ENCODE measurements at places on chromosomes 13 and 19.
A peak's percentile ranks its signal among the peaks of the same experiment; 100 is the strongest.

DNA sequence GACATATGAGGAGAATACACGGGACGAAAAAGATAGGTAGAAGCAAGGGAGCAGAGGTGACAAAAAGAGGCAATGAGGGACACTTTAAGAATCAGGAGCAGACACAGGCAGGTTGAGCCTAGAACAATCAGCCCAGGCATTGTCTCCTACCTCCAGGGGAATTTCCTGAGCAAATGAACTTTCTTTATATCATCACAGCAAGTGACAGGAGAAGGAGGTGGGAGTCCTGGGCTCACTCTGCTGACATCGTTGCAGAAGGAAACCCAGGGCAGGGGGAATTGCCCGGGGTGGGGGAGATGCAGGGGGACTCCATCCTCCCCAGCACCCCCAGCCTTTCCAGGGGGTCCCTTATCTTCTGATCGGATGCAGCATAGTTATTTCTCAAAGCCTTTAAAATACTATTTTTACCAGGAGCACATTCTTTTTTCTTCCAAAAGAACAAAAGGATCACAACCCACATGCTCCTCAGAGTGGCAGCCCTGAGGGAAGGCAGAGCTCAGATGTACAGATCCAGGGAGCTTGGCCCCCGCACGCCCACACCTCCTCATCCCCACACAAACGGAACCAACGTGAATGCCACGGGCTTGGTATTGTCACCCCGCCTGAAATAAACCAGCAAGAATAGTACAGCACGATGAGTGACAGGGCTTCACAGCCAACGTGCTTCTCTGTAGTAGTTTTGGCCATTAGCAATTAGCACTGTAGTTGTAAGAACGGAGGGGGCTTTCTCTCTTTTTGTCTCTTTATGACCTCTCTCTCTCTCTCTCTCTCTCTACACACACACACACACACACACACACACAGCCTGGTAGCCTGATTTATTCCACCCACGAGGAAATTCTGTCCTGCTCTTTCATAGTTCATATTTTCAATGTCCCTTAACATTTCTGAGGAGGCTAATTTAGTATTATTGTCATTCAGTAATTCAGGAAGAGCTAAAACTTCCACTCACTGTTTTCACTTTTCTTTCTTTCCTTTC, 169.5 kb upstream of the UBL3 start:
- no peak for DNase-seq

- DNase-seq, result peak; percentile 72
Measured at GRCh38 chr19:2332341-2333026, 4.0 kb downstream of the SPPL2B start.

GRCh38 chr19:44879309-44880065, 11.6 kb upstream of the TOMM40 start:
- no peak for DNase-seq

DNA sequence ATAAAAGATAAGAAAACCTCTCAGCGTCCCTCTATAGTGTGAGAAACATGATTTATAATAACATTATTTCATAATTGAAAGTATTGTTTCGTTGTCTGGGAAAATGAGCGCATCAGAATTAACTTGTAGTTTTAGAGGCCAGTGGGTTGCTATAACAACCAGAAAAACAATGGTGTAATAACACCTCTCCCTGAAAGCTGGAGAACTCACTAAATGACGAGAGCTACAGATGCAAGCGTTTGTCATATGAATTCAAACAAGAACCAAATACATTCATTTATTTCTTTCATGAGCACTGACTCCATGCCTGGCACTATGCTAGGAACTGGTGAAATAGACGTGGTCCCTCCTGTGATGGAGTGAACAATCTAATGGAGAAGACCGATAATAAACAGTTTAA, 16.3 kb downstream of the KBTBD7 start:
- DNase-seq, result no peak

- no peak for DNase-seq
Measured at GRCh38 chr13:62296812-62297211, 881.2 kb upstream of the PCDH20 start.

- DNase-seq, result no peak
Measured at GRCh38 chr19:53823380-53824120, 564 bp downstream of the NLRP12 start.

GRCh38 chr19:15417699-15418098, 1.1 kb downstream of the AKAP8L start:
- DNase-seq, result no peak

GRCh38 chr13:39283072-39283471, 244.8 kb downstream of the NHLRC3 start:
- DNase-seq, result no peak

DNA sequence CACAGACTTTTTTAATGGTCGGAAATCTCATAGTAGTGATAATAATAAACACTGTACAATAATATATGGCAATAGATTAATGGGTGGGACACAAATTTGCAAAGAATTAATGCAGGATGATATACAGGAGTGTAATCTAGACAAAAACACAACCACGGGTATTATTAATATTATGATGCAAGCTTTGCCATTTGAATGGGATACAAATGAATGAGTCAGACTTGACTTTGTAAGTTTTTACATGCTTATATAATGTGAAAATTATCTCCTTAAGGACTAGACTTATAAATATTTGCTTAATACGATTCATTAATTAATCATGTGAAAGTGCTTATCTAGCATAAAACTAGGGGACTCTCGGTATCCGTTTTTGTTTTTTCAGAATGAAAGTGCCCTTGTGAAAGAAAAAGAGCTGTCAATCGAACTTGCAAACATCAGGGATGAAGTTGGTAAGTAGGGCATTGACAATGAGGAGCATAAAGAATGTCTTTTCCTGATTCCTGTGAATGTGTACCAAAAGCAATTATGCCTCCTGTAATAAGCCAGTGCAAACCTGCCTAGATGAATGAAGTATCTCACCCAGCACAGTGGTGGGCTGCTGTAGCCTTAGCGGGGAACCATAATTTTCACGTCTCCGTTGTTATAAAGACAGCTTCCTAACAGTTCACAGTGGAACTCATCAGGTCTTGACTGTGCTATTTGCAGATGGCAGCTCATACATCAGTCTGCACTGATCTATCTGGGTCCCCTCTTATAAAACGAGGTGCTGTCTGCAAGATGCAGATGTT, 155.7 kb downstream of the SLC7A1 start:
- DNase-seq, result no peak

DNA sequence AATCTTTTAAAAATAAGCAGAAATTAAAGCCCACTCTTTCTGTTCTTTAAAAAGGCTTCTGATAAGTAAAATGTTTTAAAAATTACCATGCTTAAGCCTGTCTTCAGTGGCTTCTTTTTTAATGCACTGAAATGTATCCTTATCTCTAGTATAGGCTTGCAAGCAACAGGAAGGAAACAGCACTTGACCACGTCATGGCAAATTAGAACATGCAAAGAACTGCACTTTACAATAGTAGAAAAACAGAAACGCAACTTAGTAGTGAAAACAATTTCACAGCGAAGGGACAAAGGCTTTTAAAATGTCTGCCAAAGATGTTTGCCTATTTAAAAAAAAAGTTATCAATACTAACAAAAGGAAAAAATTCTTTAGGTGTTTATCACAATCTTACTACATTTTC, 36.3 kb downstream of the ELF1 start:
- DNase-seq, result peak; percentile 59

GRCh38 chr13:79384022-79384610, 21.9 kb downstream of the RBM26 start:
- DNase-seq, result no peak

- no peak for DNase-seq
Measured at GRCh38 chr13:33003458-33004019, 12.7 kb upstream of the KL start.

DNA sequence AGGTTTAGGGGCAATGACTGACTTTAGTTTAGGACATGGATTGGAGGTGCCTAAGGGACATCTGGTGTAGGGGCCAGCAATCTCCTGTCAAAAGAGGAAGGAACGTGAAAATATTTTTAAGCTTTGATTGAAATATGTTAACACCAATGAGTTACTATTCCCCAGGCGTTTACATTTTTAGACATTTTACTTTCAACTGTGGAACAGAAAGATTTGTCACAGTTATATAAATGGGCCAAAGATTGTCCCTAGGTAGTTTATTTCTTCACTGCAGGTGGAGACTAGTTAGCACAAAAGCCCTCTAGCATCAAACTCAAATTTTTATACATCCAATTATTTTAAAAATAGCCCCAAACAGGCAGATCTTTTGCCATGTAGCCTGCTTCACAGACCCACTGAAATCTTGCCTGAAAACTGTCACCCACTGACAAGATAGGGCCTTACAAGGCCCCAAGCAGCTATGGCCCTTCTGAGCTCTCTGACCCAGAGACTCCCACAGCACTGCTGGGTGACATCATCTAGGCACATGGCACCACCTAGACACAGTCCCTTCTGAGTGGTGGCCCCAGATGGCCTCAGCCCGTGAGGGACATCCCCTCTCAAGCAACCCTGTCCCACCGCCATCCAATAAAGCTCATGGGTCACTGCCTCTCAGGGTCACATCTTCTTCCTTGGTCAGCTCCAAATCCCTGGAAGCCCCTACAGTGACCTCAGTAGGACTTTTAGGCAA, 64.8 kb upstream of the DOCK9 start:
- DNase-seq, result no peak

DNA sequence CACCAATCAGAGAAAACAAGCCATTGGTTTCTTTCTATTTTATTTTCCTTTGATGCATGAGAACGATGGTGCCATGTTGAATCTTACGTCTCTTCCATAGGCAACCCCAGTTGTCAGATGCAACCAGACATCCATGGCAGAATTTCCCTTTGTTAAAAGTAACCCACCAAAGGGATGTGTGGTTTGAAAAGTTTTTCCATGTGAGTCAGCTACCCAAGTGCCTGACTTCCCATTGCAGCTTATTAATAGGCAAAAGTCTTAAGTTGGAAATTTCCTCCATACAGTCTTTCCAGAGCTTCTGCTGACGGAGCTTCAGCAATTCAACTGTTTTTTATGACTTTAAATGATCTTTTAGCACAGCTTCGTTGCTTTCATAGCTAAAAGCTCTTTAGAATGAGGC, 73.8 kb upstream of the FAM216B start:
- no peak for DNase-seq

DNA sequence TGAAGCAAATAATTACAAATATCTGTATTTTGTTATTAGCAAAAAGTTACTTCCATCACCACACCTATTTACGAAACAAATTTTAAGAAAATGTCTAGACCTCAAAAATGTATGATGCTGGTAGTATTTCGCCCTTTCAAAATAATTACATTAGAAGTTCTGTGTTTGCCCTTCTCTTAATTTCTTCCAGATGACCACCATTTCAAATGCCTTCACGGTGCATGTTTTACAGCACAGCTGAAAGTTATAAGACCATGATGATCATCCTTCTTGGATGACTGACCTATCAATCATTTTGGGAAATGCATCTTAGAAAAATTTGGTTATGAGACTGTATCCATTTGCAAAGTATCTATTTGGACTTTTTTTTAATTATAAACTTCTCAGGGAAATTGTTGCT, 390.8 kb downstream of the SLITRK6 start:
- no peak for DNase-seq

DNA sequence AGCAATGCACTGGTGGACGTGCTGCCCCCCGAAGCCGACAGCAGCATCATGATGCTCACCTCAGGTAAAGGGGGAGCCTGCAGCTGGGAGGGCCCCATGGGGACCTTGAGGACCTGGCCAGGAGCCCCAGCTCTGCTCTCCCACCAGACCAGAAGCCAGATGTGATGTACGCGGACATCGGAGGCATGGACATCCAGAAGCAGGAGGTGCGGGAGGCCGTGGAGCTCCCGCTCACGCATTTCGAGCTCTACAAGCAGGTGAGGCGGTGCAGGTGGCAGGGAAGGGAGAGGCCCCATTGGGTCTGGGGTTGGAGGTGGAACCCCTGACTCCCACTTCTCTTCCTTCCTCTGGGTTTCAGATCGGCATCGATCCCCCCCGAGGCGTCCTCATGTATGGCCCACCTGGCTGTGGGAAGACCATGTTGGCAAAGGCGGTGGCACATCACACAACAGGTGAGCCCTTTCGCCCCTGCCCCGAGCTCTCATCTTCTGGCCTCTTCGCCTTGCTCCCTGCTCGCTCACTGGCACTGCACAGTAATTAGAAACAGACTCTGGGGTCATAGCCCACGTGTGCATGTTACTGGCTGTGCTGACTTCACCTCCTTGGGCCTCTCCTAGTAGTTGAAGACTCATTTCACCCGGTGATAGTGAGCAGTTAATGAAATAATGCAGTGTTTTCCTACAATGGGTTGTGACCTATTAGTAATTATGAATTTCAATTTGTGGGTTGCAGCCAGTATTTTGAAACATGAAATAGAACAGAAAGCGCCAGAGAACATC, 3.6 kb downstream of the PSMC4 start:
- no peak for DNase-seq

DNA sequence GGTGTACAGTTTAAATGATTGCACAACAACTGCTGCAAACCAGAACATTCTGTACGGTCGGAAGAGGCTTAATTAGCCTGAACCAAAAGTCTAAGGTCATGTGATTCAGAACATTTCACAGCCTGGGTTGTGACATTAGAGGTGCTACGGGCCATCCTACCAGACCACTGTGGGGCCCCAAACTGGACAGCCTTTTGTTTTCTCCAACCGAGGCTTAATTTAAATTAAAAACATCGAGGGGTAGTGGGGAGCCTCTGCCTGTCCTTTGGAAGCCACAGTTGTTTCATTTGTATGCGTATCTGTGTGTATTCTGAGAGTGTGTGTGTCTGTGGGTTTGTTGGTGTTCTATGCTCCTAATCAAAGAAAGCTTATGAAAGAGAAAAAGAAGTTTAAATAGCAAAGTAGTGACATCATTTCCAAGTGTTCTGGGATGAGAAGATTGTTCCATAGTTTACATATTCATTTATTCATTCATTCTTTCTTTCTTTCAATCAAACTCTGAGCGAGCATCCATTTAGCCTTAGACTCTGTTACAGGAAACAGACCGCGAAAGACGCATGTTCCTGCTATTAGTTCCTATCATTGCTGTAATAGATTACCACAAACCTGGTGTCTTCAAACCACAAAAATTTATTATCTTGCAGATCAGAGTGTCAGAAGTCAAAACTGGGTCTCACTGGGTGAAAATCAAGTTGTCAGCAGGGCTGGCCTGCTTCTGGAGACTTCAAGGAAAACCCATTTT, 444.8 kb downstream of the FOXO1 start:
- peak; percentile 38 for DNase-seq

DNA sequence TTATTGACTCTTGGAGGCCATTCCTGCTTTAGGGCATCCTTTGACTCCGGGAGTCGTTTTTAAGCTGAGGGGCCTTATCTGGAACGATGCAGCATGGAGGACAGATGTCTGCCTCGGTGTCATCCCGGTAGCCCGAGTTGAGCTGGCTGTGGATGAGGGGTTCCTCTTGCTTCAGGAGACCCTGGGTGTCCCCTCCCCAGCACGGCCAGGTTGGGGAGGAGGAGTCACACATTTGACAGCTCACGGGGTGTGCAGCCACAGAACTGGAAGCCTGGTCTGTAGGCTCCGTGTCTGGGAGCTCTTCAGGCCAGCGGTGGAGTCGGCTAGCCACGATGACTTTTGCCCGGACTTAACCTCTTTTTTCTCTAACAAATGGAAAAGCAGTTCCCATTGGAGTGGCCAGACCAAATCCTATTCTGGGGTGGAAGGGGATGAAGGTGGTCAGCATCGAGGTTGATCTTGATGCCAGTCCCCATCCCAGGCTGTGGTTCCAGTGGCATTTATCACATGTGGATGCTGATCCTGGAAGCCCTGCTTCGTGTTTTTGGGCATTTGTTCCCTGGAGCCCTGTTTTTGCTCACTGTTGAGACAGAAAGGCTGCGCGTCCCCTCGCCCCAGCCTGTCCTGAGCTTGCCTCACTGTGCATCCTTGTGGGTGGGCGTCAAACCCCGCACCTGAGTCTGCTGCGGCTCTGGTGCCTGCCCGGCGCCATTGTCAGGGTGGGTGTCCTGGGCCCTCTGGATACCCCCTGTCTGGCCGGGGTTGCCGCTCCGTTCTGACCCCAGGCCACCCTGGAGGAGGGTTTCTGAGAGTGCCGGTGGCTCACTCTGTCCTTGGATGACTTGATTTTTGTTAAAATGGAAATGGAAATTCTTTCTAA, 12.0 kb downstream of the TFDP1 start:
- no peak for DNase-seq
